ENCODE measurements at places on chromosomes 4 and X.

DNA sequence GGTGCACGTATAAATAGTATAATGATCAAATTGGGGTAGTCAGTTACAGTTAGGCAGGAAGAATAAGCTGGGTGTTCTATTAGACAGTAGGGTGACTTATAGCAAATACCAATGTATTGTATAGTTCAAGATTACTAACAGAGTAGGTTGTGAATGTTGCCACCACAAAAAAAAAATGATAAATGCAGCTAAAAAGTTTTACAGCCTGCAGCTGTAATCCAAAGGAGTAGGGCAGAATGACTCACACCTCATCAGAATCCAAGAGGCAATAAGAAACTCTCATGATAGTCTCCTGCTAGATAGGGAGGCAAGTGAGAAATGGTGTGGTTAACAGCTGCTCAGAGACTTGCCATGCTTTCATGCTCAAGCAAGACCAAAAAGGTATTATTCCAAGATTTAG lies 19.6 kb upstream of the TCEAL4 start:
- no peak for DNase-seq

- DNase-seq, result peak; percentile 75
These were observed at the start of gene ETNPPL for GRCh38 chr4:108762559-108763225. TSS of gene ETNPPL (minus strand) at chr4:108763053. CDS start at chr4:108762898, 155 bp downstream.

GRCh38 chrX:38975368-38975942 lies 174.2 kb downstream of the MID1IP1 start:
- no peak for DNase-seq

DNA sequence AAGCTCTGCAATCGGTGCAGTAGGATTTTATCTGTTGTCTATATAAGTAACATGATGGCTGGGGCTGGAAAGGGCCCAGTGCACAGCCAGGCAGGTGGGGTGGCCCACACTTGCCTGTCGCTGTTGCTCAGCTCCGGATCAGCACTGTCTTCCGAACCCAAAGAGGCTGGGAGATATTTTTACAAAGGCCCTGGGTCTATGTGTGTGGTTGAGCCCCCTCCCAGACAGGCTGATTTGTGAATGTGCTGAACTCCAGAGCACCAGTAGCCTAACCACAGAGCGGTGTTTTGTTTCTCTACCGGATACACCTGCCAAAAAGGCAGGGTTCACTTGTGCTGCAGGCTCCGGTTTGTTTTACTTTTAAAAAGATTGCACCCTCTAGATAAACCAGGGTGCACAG lies 33.5 kb upstream of the CHRNA9 start:
- no peak for DNase-seq

DNA sequence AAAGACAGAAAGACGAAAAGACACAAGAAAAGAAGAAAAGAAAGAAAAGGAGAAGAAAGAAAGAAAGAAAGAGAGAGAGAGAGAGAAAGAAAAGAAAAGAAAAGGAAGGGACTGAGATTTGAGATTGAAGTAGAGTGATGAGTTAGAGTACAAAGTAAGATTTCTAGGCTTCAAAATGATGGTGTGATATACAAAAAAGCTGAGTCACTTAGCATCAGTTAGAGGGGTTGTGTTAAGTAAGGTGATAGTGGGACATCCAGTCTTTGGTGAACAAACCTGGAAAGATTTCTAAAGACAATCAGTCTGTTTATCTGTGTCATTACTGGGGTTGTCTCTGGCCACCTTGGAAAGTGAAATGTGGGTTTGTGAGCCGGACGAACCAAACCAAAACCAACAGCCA lies 13.5 kb downstream of the SLC10A6 start:
- DNase-seq, result no peak

DNA sequence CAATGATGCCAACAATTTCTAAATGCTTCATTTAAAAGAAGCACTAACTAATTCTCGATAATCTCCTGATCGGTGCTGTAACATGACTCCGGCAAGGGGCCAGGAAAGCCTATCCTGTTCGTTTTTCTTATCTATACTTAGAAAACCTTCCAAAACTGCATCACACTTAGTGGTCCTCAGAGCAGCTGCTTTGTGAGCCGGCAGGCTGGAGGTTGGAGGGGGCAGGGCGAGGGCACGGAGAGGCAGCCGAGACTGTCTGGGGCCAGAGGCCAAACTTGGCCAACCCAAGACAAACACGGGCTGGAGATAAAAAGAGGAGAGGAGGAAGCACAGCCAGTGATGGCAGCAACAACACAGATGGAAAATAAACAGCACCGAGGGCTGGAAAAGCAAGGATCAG lies 455.7 kb downstream of the BCOR start:
- no peak for DNase-seq

GRCh38 chr4:2248044-2248780 lies 6.3 kb upstream of the HAUS3 start:
- DNase-seq, result no peak

All from amygdala (tissue), 56 donors.